ENCODE measurements at places on chromosomes 13 and 19.
A peak's percentile ranks its signal among the peaks of the same experiment; 100 is the strongest.

DNA sequence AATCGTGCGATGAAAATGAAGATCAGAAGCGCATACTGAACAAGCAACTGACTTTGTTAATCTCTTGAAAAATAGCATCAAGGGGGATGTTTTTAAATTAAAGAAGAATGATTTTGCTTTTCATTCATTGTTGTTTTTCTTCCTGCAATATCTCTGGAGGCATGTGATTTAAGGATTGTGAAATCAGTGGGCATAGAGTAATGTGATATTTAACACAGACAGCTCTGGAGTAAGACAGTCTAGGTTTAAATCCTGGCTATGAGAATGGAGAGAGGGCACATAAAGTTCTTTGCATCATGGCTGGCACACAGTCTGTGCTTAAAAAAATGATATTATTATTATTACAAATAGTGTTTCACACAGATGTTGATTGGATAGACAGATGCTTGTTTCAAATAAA lies 243.1 kb upstream of the NBEA start:
- no peak for DNase-seq

DNA sequence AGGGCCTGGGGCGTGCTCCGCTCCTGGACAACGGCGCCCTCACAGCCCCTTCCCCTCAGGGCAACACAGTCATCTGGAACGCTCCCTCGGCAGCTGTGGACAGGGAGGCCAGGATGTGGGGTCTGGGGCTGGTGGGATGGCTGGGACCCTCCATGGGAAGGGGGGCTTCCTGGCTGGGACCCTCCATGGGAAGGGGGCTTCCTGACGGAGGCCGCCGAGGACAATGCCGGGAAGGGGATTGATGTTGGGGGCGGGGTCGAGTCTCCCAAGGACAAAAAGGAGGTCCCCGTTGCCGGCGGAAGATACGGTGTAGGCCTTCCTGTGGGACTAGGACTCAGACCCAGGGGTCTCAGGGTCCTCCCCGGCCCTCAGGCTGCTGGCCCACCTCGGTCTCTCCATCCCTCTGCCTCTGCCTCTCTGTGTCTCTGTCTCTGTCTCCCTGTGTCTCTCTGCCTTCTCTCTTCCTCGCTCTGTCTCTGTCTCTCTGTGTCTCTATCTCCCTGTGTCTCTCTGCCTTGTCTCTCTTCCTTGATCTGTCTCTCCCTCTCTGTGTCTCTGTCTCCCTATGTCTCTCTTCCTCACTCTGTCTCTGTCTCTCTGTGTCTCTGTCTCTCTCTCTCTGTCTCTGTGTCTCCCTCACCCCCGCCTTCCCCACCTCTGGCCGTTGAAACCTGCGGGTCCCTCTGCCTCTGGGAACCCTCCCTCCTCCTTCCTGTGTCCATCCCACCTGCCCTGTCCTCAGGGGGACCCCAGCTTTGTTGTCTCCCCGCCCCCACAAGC lies 2.7 kb upstream of the MADCAM1 start:
- no peak for DNase-seq

GRCh38 chr13:96793404-96793755 lies 200.9 kb downstream of the OXGR1 start:
- DNase-seq = no peak

- no peak for DNase-seq
Measured at GRCh38 chr13:50386541-50387050, 371.4 kb downstream of the KCNRG start.

DNA sequence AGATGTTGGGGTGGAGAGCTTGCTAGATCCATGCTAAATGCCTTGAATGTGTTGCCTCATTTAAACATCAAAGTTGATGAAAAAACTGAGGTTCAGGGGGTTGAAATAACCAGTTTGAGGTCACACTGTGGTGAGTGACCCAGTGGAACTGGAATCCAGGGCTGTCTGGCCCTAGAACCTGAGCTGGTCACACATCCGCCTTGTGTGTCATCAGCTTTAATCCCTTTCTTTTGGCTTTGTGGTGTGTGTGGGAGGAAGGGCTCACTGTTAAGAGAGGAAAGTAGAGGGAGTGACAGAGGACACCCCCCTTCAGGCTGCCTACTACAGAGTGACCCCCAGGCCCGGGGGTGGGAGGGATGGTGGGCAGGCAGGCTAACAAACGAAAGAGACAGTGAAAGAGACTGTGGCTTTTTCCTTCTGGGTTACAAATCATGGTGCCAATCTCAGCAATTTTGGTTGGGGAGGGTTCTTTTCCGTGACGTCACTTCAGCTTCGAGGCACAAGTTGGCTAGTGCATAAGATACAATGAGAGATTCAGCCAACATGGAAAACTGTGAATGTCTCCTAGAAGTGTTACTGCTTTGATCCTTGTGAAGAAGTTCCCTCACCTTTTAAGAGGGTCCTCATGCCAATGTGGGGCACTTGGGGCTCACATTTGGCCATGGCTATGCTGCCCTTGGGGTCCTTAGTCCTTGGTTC lies 164.9 kb downstream of the DLEU7 start:
- DNase-seq = peak; percentile 19

DNA sequence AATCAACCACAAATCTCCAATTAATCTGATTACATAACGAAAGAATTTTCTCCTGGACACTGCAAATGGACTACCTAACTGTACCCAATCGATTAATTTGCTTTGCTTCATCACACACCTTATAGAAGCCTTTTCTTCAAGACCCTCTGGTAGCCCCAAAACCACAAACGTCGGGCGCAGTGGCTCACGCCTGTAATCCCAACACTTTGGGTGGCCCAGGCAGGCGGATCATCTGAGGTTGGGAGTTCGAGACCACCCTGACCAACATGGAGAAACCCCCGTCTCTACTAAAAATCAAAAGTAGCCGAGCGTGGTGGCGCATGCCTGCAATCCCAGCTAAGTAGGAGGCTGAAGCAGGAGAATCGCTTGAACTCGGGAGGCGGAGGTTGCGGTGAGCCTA lies 42.9 kb upstream of the ZNF429 start:
- DNase-seq = no peak

DNA sequence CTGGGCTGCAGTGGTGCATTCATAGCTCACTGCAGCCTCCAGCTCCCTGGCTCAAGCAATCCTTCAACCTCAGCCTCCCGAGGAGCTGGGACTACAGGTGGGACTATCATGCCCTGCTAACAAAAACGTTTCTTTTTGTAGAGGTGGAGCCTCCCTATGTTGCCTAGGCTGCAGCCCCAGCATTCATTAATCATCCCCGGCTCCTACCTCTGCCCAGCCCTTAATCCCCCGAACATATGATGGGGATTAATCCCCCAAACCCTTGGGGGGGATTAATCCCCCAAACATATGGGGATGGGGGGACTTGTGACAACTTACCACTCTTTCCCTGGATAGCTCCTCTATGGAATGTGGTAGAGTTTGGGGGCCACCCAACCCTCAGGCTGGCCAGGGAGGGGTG lies 45.9 kb downstream of the SUGP2 start:
- DNase-seq = no peak

DNA sequence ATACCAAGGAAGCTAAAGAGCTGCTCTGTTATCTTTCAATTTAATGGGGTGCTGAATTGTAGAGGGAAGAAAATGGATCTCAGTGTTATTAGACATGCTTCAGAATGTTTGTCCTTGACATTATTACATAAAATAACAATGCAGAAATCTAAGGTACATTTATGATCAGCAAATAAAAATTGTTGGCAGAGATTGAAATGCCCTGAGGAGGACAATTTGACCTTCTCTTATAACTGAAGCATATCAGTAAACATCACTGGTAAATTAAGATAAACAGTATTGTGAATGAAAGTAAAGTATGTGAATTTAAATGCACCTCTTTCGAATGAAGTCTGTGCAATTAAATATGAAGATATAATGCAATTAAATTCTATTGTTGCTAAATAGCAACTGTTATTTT lies 1362.1 kb upstream of the ATXN8OS start:
- DNase-seq = no peak
